ENCODE measurements at places on chromosomes 5 and 9.

DNA sequence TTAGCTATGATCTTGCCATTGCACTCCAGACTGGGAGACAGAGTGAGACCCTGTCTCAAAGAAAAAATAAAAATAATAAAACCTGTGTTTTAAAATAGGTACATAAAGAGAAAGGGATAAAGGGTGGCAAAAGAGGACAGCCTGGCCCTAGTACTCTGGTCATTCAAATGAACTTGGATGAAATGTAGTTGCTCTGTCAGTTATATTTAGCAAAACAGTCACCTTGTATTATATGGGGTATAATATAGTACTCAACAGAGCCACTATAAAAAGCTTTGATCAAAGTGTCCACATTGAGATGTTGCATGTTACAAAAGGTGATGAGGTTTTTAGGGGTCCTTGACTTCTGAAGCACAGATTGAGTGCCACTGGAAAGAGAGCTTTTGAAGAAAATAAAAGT lies 61.1 kb upstream of the EQTN start:
- no peak for DNase-seq
- no peak overlapping the region for H3K4me3 ChIP-seq
- H3K27me3 ChIP-seq, result no peaks in the 10 kb centered on the region
- no peak overlapping the region for H3K27ac ChIP-seq

DNA sequence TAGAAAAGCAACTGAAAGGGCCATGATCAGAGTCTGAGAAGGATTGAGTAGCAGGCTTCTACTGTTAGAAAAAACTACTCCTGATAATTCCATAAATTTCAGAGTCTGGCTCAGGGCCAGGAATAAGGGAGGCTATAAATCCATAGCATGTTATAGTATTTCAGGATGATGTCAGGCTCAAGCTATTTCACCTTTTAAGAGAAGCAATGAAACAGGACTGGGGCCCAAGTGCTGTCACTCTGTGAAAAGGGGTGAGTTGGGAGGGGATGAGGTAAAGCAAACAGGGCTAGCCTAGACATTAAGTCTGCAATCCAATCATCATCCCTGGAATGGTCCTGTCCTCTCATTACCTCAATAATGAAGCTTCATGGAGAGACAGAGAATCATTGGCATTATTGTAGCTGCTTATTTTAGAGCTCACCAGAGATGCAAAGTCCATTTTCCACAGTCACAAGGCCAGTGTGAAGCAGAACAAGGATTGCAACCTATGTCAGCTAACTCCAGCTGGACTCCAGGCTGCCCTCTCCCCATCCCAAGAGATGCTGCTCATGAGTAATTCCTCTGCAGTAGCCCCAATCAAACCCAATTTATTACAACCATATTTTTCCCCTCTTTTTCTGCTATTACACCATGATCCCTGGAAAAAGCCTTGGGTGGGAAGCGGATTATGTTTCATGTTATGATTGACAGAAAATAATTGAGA lies 56.0 kb downstream of the PAPPA start:
- H3K27ac ChIP-seq, result no peak overlapping the region
- no peaks in the 10 kb centered on the region for H3K4me1 ChIP-seq
- DNase-seq, result no peak
- no peaks in the 10 kb centered on the region for H3K36me3 ChIP-seq
- H3K4me3 ChIP-seq, result no peak overlapping the region
- no peaks in the 10 kb centered on the region for H3K27me3 ChIP-seq

DNA sequence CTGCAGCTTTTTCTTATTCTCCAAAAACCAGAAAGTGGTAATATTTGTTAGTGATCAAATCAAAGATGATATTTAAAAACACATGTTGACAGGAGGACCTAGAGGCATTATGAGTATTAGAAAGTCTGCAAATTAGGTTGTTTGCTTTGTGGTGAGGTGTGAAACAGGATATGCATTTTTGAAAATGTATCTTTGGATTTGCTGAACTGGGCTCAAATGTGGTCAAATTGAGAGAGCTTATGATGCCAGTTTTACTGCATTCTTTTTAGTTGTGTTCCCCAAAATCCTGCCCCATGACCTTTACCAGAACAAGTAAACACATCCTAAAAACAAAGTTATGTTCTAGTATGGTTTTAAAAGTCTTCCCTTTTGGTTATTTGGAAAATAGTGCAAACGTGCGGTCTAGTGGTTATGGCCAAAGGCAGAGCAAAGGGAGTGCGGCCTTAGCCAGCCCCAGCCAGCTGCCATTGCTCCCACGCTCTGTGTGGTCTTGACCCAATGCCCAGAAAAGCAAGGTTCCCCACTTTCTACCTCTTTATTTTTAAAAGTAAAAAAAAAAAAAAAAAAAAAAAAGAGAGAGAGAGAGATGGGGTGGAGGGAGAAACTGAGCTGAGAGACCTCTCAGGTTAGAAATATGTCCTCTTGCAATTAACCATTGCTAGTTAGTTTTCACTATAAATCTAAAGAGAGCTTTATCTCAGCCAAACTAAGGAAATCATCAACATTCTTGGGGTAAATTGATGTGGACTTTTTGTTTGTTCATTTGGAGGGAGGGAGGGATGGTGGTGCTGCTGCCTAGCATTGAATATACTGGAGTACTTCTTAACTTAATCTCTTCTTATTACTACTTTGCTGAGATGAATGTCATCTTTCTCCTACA lies 176.6 kb downstream of the ARHGAP26 start:
- peaks cover 7% of the 10 kb centered on the region for H3K4me1 ChIP-seq
- no peaks in the 10 kb centered on the region for H3K36me3 ChIP-seq
- no peaks in the 10 kb centered on the region for H3K27me3 ChIP-seq
- H3K27ac ChIP-seq, result no peak overlapping the region
- H3K4me3 ChIP-seq, result no peak overlapping the region
- DNase-seq, result no peak

GRCh38 chr5:86175224-86175623 lies 442.5 kb upstream of the COX7C start:
- H3K36me3 ChIP-seq, result no peaks in the 10 kb centered on the region
- H3K27ac ChIP-seq, result no peak overlapping the region
- no peaks in the 10 kb centered on the region for H3K27me3 ChIP-seq

- H3K4me3 ChIP-seq, result no peak overlapping the region
- peaks cover 4% of the 10 kb centered on the region for H3K27me3 ChIP-seq
- no peaks in the 10 kb centered on the region for H3K4me1 ChIP-seq
- H3K27ac ChIP-seq, result no peak overlapping the region
These were observed 50.8 kb upstream of the SLIT3 start for GRCh38 chr5:169351721-169352120.

DNA sequence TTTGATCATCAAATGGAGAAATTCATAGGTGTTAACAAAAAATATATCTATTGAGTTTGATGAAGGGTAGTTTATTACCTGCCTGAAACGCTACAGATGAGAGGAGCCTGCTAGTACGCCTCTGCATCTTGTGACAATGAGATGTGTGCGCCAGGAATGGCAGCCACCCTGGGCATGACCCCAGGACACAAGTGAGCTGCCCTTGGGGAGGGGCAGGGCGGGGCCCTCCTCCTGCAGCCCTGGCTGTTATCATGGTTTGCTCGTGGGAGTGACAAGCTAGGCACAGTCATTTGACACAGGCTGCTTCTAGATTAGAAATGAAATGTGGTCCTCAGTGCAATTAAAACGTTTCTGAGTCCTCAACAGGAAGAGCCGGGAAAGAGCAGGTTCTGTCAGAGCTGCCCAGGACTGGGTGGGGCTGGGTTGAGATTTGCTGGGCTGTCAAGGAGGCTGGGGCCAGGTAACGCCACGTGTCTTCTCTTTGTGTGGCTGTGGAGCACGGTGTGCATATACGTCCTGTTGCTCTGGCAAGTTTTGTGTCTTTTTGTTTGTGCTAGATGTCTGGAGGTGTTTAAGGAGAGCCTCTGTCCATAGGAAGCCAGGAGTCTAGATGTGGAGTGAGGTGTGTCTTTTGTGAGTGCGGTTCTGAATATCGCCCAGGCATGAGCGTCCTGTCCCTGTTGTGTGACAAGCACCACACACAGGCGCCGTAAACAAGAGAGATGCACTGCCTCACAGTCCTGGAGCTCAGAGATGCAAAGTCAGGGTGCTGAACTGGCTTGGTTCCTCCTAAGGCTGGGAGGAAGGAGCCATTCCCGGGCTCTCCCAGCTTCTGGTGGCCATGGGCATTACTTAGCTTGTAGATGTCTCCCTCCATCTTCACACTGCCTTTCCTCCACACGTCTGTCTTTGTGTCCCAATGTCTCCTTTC lies 129.0 kb upstream of the IRX4 start:
- H3K27me3 ChIP-seq, result peaks cover 8% of the 10 kb centered on the region
- no peaks in the 10 kb centered on the region for H3K4me1 ChIP-seq
- H3K27ac ChIP-seq, result no peak overlapping the region
- DNase-seq, result no peak
- no peak overlapping the region for H3K4me3 ChIP-seq

GRCh38 chr9:114505187-114506081 lies at the start of gene WHRN:
Gene WHRN (minus strand): TSS chr9:114505473. CDS start chr9:114504801, 672 bp downstream.
- no peaks in the 10 kb centered on the region for H3K36me3 ChIP-seq
- H3K27me3 ChIP-seq, result peaks cover 16% of the 10 kb centered on the region
- peak within 1 kb of the TSS; percentile 95 for H3K27ac ChIP-seq
- peak; percentile 93 for DNase-seq
- H3K4me3 ChIP-seq, result peak within 1 kb of the TSS; percentile 88

GRCh38 chr9:124196814-124197176 lies 61.0 kb upstream of the NEK6 start:
- DNase-seq, result no peak
- peaks cover 64% of the 10 kb centered on the region for H3K4me1 ChIP-seq
- H3K27ac ChIP-seq, result peak overlapping the region; percentile 93
- H3K36me3 ChIP-seq, result no peaks in the 10 kb centered on the region
- peak overlapping the region; percentile 88 for H3K4me3 ChIP-seq

- H3K27me3 ChIP-seq, result peaks cover 22% of the 10 kb centered on the region
- DNase-seq, result no peak
- H3K4me1 ChIP-seq, result no peaks in the 10 kb centered on the region
- H3K4me3 ChIP-seq, result no peak overlapping the region
These were observed 47.3 kb downstream of the GNA14 start for GRCh38 chr9:77600810-77601209.

DNA sequence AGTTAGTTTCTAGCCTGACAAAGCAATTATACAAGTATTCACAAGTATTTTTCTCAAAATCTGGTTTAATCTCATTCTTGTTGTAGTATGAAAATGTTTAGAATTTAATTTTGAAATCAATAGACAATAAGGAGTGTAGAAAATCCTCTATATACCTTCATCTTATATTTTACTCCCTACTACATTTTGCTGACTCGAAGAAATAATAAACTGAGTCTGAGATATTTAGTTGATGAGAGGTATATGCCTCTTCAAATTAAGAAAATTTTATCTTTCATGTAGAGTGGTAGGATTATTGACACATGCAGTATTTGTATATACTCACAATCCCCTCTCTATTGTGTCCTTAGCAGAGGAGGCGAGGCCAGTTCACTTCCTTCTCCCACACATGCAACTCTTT lies 477.7 kb downstream of the MAN2A1 start:
- no peaks in the 10 kb centered on the region for H3K4me1 ChIP-seq
- no peaks in the 10 kb centered on the region for H3K36me3 ChIP-seq
- no peaks in the 10 kb centered on the region for H3K27me3 ChIP-seq
- H3K27ac ChIP-seq, result no peak overlapping the region

DNA sequence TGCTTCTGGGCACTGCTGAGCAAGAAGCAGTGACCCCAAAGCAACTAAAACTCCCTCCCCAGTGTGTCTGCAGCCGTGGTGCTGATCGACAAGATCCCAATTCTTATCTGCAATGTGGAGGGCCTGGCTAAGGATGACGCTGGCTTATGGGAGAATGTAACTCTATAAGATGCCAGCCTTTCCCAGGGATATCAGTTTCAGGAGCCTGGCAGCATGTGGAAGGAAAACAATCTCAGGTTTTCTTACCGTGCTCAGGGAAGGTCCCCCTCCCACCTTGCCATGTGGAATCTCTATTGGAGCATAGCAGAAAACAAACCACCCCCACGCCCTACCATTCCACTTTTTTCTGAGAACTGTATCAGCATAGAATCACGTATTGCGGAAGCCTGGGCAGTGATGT lies 87.7 kb upstream of the PTPN3 start:
- H3K4me3 ChIP-seq, result no peak overlapping the region
- DNase-seq, result no peak
- peaks cover 14% of the 10 kb centered on the region for H3K27me3 ChIP-seq
- no peaks in the 10 kb centered on the region for H3K4me1 ChIP-seq
- no peaks in the 10 kb centered on the region for H3K36me3 ChIP-seq

GRCh38 chr9:88746029-88746742 lies 211.2 kb downstream of the NXNL2 start:
- H3K27ac ChIP-seq, result no peak overlapping the region
- DNase-seq, result no peak
- H3K4me1 ChIP-seq, result no peaks in the 10 kb centered on the region
- no peaks in the 10 kb centered on the region for H3K36me3 ChIP-seq

DNA sequence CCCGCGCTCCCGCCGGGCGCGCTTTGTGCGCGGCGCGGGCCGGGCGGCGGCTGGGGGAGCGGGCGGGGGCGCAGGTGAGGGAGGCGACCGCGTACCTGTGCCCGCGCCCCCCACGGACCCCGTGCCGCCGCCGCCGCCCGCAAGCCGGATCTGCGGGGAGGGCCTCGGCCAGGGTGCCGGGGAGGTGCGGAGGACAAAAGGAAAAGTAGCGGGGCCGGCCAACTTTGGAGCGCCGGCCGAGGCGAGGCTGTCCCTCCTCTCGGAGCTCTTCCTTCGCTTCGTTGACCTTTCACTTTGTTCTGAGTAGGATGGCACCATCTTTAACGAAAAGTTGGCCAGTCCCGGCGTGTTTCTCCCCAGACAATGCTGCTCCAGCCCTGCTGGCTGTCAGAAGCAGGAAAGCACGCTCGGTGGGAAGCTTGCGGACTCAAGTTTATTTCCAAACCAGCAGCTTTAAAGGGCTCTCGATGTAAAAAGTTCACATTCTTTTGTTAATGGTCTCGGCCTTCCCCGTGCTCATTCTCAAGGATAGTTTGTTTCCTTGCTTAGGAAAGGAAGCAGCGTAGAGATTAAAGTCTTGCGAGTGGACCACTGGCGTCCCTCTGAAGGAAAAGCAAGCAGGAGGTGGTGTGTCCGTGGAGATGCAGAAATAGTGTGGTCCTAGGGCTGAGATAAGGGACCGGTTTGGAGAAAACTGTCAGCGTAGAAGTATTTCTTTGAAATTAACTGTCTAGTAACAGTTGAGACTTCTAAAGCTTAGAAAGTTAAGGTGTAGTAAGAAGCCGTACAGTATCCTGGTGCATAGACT lies 639 bp downstream of the EHMT1 start:
- peaks cover 54% of the 10 kb centered on the region for H3K4me1 ChIP-seq
- no peaks in the 10 kb centered on the region for H3K36me3 ChIP-seq
- H3K27me3 ChIP-seq, result no peaks in the 10 kb centered on the region
- H3K4me3 ChIP-seq, result peak overlapping the region; percentile 93
- peak; percentile 45 for DNase-seq

- peaks cover 10% of the 10 kb centered on the region for H3K4me1 ChIP-seq
- DNase-seq, result no peak
- H3K4me3 ChIP-seq, result no peak overlapping the region
- no peaks in the 10 kb centered on the region for H3K36me3 ChIP-seq
- peaks cover 14% of the 10 kb centered on the region for H3K27me3 ChIP-seq
These were observed 47.3 kb downstream of the S1PR3 start for GRCh38 chr9:89038382-89039103.
